GM12878 (cell line): ENCODE measurements at places on chromosomes 6 and 20. TPM values are rescaled to one million over a fixed set of nuclear protein-coding genes. Genes with fewer than 3 reads are reported as not detected.

GRCh38 chr20:59985864-59986263 lies 27.6 kb downstream of the CDH26 start:
- no peaks in the 10 kb centered on the region for H3K36me3 ChIP-seq
- no peaks in the 10 kb centered on the region for H3K27me3 ChIP-seq
- H3K27ac ChIP-seq: no peak overlapping the region
- H3K4me1 ChIP-seq: no peaks in the 10 kb centered on the region
- DNase-seq: no peak

- H3K4me3 ChIP-seq: 0 out of 2 replicates have a peak within 1 kb of the TSS, but pooled peaks have one; percentile 27
- DNase-seq: no peak
- H3K4me1 ChIP-seq: no peaks in the 10 kb centered on the region
- no peaks in the 10 kb centered on the region for H3K27me3 ChIP-seq
- H3K27ac ChIP-seq: no peak within 1 kb of the TSS
These were observed at the start of gene BMP2 for GRCh38 chr20:6767536-6768227. Gene BMP2, plus strand, starts transcription at chr20:6767686. Its CDS starts 2,441 bp downstream, at chr20:6770127.

DNA sequence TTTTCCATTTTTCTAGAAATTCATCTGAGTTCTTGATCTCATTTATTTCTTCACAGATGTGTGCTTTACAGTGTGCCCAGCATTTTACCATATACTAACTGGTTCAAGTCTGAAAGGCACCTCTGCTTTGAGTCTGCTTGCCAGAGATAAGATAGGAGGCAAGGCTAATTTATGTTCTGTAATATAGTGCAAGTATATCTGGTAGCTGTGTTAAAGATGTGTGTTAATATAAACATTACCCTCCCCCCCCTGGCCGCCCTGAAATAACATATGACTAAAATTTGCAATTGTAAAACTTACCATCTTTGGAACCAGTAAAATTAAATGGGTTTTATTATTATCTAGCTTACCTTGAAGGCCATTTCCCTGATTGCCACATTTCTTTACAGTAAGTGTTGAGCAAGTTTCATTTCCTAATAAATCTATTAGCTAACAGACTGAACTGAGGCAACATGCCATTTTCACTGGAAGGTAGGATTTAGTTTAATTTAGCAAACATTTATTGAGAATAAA lies 2.7 kb downstream of the FBXO9 start:
- no peak overlapping the region for H3K4me3 ChIP-seq
- no peaks in the 10 kb centered on the region for H3K27me3 ChIP-seq
- H3K4me1 ChIP-seq: peaks cover 11% of the 10 kb centered on the region
- no peak for DNase-seq
- no peaks in the 10 kb centered on the region for H3K36me3 ChIP-seq

DNA sequence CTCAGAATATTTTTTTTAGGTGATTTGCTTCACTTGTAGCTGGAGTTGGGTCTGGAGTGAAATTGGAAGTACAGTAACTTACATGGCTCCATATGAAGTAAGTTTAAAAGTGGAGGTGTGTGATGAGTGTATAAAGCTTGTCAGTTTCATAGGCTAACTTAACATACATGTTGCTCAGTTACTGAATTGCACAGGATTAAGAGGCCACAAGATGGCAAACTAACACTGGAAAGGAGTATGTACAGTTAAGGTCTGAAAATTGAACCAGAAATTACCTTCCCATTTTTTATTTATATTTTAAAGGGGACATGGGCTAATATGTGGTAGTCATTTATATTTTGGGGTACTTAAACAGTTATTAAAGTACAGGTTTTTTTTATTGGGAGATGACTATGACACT lies 45.3 kb upstream of the SMIM8 start:
- H3K27ac ChIP-seq: no peak overlapping the region
- DNase-seq: no peak
- H3K4me1 ChIP-seq: no peaks in the 10 kb centered on the region

DNA sequence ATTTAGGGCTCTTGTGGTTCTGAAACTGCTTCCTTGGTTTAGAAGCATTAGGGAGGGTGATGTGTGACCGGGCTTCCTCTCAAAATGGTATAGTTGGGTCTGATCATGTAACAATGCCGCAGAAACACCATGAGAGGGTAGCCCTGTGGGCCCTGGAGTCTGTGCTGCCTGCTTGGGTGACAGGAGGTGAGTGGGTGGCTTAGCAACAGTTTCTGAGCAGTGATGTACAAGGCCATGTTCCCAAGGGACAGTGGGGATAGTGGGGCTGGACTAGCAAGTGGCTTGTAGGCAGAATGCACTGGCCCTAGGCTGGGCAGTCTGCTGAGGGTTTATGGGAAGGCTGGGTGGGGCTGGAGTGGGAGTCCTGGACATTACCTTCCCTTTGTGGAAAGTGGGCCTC lies 106.9 kb upstream of the MYL9 start:
- no peak overlapping the region for H3K27ac ChIP-seq
- H3K4me1 ChIP-seq: no peaks in the 10 kb centered on the region
- no peak for DNase-seq
- H3K36me3 ChIP-seq: no peaks in the 10 kb centered on the region
- H3K4me3 ChIP-seq: no peak overlapping the region

GRCh38 chr20:21719592-21720214 lies 14.2 kb downstream of the PAX1 start:
- no peak overlapping the region for H3K4me3 ChIP-seq
- no peaks in the 10 kb centered on the region for H3K4me1 ChIP-seq
- no peak overlapping the region for H3K27ac ChIP-seq
- peaks cover 4% of the 10 kb centered on the region; the same call in 1 of the 2 replicates for H3K27me3 ChIP-seq
- H3K36me3 ChIP-seq: no peaks in the 10 kb centered on the region

DNA sequence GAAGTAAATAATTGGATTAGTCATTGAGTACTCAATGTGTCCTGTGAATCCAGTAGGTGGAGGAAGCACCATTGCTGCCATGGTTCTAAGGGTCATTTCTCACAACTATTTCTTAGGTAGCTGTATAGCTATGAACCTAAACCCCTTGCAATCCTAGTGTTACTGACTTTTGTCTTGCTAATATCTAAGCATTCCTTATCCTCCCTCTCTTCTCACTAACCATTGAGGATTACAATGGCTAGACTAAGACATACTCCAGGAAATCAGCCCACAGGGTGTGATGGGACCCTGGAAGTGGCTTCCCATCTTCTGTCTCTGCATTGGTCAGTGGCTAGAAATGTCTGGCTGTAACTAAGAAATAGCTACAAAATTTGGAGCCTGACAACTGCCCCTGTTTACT lies 27.3 kb upstream of the FOXA2 start:
- no peaks in the 10 kb centered on the region for H3K36me3 ChIP-seq
- no peak for DNase-seq
- no peaks in the 10 kb centered on the region for H3K4me1 ChIP-seq
- no peak overlapping the region for H3K27ac ChIP-seq

DNA sequence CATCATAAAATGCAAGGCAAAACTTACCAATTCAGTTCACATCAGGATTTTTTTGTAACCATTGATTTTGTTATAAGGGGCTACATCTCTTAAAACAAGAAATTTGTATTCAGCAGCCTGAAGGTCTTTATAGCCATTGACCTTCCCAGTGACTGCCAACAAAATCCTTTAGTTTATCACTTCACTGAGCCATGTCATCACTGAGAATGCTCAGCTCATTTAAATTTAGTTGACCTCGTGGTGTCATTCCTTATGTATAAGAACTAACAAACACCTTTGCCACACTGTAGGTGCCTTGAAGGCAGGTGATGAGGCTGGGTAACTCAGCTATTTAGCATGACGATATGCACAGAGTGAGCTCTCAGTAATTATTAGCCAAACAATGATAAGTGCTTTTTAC lies 77.7 kb downstream of the GRM1 start:
- H3K4me3 ChIP-seq: no peak overlapping the region
- no peaks in the 10 kb centered on the region for H3K4me1 ChIP-seq
- no peaks in the 10 kb centered on the region for H3K36me3 ChIP-seq

GRCh38 chr20:64229507-64230061 lies 26.0 kb upstream of the PCMTD2 start:
- H3K4me3 ChIP-seq: no peak overlapping the region
- peaks cover 5% of the 10 kb centered on the region for H3K27me3 ChIP-seq
- no peaks in the 10 kb centered on the region for H3K36me3 ChIP-seq
- H3K4me1 ChIP-seq: no peaks in the 10 kb centered on the region
- no peak for DNase-seq

GRCh38 chr20:58240471-58240870 lies 12.0 kb upstream of the ANKRD60 start:
- no peaks in the 10 kb centered on the region; the same call in 1 of the 2 replicates for H3K4me1 ChIP-seq
- no peaks in the 10 kb centered on the region for H3K27me3 ChIP-seq
- DNase-seq: no peak
- no peak overlapping the region for H3K27ac ChIP-seq
- no peak overlapping the region for H3K4me3 ChIP-seq

GRCh38 chr6:1222728-1223595 lies 88.9 kb upstream of the FOXQ1 start:
- no peaks in the 10 kb centered on the region for H3K4me1 ChIP-seq
- H3K27me3 ChIP-seq: no peaks in the 10 kb centered on the region
- H3K4me3 ChIP-seq: no peak overlapping the region
- H3K36me3 ChIP-seq: no peaks in the 10 kb centered on the region
- no peak for DNase-seq
- no peak overlapping the region for H3K27ac ChIP-seq

GRCh38 chr20:3010985-3011723 lies 32.3 kb upstream of the GNRH2 start:
- no peaks in the 10 kb centered on the region for H3K27me3 ChIP-seq
- no peak overlapping the region for H3K27ac ChIP-seq
- H3K4me1 ChIP-seq: no peaks in the 10 kb centered on the region

DNA sequence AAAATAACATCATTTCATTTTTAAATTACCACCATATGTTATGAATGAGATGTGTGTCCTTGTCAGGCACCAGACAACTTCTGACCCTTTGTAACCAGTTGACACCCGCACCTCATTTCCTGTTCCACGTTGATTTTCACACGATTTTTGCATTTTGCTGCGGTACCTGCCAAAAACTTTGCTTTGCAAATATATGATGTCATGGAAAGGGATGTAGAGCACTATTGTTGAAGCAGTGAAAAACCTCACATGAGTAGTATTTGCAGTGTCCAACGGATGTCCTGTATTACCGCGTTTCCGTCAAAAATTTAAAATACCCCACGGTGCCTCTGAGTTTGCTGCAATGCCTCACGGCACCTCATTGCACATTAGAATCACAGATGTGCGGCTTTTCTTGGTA lies 115.6 kb downstream of the MTHFD1L start:
- H3K4me1 ChIP-seq: peaks cover 2% of the 10 kb centered on the region; the same call in 1 of the 2 replicates
- peak; percentile 81 for DNase-seq
- H3K27me3 ChIP-seq: no peaks in the 10 kb centered on the region
- no peak overlapping the region for H3K4me3 ChIP-seq

DNA sequence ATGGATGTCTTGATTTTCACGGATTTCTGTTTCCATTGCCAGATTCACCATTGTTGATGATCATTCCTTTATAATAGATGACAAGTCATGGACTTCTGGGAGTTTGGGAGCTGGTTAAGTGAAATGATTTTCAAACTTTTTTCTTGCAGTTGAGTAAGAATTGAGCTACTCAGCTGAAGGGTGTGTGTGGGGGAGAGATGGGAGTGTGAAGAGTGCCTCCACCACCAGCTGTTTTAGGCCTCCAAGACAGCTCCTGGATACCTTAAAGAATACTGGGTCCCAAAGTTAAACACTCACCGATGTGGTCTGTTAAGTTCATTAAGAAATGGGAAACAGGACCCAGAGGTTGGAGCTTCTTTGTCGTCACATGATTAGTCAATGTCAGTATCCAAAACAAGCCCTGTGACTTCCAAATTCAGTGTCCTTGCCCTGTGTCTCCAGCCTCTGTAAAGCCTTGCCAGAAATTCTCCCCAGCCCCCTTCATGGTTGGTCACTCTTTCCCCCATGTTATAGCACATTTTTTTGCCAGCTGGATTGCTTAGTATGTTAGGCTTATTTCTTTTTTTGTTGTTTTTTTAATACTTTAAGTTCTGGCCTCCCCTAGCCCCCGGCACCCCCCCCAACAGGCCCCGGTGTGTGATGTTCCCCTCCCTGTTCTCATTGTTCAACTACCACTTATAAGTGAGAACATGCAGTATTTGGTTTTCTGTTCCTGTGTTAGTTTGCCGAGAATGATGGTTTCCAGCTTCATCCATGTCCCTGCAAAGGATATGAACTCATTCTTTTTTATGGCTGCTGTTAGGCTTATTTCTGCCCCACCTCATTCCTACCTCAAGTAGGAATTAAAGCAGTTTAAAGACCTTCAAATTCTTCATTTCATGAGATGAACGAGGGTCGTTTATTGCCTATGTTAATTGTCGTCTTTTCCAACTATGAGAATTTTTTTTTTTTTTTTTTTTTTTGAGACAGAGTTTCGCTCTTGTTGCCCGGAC lies 26.9 kb downstream of the BICRAL start:
- no peaks in the 10 kb centered on the region for H3K36me3 ChIP-seq
- H3K27me3 ChIP-seq: no peaks in the 10 kb centered on the region
- H3K27ac ChIP-seq: no peak overlapping the region
- H3K4me1 ChIP-seq: no peaks in the 10 kb centered on the region

Gene CPXM1
- polyA plus RNA-seq: 0.31 and 0.63 TPM in 2 replicates

Gene ESF1
- polyA plus RNA-seq: 14.1 and 14.9 TPM in 2 replicates
